ENCODE measurements at places on chromosomes 16 and 17.

GRCh38 chr16:85420501-85421337, 192.4 kb upstream of the GSE1 start:
- H3K27ac ChIP-seq: no peak overlapping the region
- H3K4me1 ChIP-seq: peaks cover 10% of the 10 kb centered on the region
- no peaks in the 10 kb centered on the region for H3K36me3 ChIP-seq
- peak; percentile 63 for DNase-seq
- H3K27me3 ChIP-seq: no peaks in the 10 kb centered on the region

DNA sequence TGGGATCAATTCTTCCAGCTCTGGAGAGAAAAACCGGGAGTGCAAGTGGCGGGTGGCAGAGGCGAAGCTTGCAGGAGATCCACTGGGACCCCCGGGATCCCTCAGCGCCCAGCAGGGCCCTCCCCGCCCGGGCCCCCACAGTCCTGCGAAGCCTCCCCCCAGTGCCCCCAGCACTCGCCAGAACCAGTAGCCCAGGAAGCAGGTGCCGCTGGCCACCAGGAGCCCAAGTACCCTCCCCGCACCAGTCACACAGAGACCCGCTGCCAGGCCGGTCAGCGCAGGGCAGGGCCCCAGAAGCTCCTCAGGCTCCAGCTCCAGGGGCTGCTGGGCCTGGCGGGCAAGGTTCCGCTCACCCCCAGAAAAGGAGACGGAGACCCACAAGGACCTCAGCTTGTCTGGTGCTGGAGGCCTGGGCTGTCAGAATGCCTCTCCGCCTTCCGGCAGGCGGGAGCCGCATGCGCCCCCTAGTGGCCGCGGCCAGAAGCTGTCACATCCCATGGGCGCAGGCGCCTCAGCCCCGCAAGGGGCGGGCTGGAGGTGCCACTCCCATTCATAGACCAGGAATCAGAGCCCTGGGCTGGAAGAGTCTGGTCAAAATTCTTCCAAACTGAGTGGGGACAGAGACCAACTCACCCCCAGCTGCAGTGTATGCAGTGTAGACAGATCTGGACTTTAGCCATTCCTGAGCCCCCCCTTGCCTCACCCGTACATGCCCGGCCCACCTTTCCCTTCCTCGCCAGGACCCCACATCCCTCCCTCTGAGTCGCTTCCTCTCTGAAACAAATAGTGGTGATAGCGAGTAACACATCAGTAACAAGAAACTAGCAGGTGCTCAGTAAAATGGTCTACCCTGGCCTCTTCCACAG, 1002.3 kb downstream of the KCNJ18 start:
- no peaks in the 10 kb centered on the region for H3K27me3 ChIP-seq
- no peaks in the 10 kb centered on the region for H3K4me1 ChIP-seq
- no peak overlapping the region for H3K27ac ChIP-seq
- no peak for DNase-seq

DNA sequence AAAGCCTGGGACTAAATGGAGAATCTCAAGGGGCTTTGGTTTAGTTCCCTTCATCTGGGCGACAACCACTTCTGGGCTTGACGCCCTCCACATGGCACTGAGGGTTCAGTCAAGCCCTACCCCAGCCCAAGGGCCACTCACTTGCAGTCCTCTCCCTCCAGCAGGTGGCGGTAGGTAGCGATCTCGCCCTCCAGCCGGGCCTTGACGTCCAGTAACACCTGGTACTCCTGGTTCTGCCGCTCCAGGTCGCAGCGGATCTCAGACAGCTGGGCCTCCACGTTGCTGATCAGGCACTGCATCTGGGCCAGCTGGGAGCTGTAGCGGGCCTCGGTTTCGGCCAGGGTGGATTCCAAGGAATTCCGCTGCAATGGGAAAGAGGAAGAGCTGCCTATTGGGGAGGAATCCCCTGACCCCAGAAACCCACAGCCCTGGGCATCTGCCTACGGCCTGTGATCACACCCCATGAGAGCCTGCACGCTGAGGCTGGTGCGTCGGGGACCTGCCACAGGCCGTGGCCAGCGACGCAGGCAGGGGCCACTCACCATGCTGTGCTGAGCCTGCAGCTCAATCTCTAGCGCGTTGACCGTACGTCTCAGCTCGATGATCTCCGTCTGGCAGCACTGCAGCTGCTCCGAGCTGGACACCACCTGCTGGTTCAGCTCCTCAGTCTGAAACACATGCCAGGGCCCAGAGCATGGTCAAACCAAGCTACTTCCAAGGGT, 2.7 kb downstream of the KRT36 start:
- H3K36me3 ChIP-seq: no peaks in the 10 kb centered on the region
- H3K27me3 ChIP-seq: no peaks in the 10 kb centered on the region
- peak; percentile 58 for DNase-seq
- peaks cover 5% of the 10 kb centered on the region for H3K4me1 ChIP-seq

GRCh38 chr16:68408967-68409366, 39.3 kb downstream of the SMPD3 start:
- no peak overlapping the region for H3K4me3 ChIP-seq
- no peak for DNase-seq
- H3K36me3 ChIP-seq: no peaks in the 10 kb centered on the region
- no peaks in the 10 kb centered on the region for H3K27me3 ChIP-seq

DNA sequence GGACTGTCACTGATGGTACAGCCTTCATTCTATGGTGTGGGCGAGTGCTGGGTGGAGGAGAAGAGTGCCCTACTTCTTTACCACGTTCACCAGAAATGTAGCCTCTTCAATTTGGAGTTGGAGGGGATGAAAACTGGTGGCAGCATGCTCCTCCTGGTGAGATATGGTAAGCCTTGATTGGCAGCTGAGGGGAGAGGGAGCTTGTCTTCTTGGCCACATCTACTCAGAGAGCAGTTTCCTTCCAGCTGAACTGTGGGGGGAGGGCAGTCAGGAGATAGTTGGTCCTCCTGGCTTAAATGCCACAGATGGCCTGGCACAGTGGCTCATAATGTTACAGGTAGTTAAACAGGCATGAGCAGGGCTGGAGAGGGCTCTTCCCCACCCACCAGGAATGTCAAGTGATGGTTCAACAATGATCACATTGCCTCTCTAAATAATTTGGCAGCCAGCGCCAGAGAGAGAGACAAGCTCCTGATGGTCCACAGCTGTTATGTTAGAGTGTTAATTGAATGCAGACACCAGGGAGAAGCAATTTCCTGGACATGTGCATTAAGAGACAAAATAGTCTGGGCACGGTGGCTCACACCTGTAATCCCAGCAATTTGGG, 9.0 kb upstream of the MAPK3 start:
- no peaks in the 10 kb centered on the region for H3K36me3 ChIP-seq
- no peak for DNase-seq
- no peaks in the 10 kb centered on the region for H3K27me3 ChIP-seq
- H3K27ac ChIP-seq: no peak overlapping the region

DNA sequence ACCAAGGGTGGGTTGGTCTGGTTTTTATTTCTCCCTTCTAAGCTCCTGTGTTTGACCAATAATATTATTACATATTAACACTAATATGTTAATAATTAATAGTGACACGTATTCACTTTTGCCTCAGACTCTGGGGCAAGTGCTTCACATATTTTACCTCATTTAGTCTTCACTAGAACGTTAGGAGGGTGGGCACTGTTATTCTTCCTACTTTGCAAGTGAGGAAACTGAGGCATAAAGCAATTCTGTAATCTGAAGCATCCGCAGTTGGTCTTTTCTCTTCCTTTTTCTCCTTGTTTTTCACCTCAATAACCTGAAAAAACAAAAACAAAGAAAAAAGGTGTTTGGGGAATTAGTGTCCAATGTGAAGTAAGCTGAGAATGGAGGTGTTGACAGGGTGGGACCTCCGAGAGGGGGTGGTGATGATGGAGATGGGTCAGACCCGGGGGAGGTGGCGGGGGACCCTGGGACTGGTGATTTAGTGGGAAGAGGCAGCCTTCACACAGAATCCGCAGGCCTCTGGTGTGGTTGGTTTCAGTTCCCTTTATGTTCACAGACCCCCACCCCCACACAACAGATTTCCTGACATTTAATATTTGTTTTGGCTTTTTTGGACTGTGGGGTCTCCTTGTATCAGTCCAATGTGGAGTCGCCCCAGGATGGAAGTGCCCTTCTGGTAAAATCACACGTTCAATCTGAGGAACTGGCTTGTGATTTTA, 3.7 kb downstream of the CDH1 start:
- no peak for DNase-seq
- no peaks in the 10 kb centered on the region for H3K36me3 ChIP-seq
- H3K4me1 ChIP-seq: no peaks in the 10 kb centered on the region
- H3K4me3 ChIP-seq: no peak overlapping the region

DNA sequence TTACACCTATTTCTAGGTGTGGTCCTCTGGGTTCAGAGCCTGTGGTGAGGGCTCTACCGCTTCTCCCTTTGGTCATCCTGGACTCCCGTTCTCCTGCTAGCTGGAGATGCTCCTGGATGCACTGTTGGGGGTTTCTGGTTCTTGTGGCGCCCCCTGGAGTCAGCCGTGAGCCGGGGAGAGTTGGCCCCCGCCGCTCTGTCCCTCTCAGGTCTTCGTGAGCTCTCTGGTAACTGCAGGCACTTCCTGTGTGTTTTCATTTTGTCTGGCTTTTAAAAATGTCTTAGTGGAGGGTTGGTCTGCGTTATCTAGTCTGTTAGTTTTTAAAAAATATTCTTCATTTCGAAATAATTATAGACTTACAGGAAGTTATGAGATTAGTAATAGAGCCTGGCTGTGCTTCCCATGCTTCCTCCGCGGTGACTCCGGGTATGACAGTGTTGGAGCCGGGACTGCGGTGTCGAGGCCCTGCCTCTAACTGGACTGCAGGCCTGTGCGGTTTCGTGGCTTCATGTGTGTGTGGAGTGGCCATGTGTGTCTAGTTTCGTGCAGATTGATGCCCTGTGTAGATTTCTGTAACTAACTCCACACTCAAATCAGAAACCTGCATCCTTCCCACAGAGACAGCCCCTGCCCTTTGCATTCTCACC, 78.0 kb upstream of the ZNF750 start:
- DNase-seq: no peak
- H3K27ac ChIP-seq: no peak overlapping the region
- H3K36me3 ChIP-seq: no peaks in the 10 kb centered on the region
- H3K4me1 ChIP-seq: no peaks in the 10 kb centered on the region

DNA sequence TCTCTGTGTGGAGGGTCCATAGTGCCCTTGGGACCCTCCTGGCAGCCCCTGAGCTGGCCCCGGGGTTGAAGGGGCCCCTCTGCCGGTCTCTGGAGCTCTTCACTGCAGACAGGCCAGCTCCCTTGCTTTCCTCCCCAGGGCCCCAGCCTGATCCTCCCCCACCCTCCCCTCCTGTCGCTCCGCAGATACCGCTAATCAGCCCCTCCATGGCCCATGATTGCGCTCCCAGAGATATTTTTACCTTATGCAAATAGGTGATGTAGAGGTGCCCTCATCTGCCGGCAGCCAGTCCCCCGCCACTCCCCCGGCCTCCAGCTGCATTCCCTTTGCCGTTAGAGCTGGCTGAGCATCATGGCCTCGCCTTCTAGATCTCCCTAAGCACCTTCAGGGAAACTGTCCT, 9.2 kb downstream of the MMP15 start:
- H3K36me3 ChIP-seq: no peaks in the 10 kb centered on the region
- DNase-seq: no peak
- H3K4me1 ChIP-seq: no peaks in the 10 kb centered on the region
- no peak overlapping the region for H3K4me3 ChIP-seq
- no peaks in the 10 kb centered on the region for H3K27me3 ChIP-seq

- H3K4me3 ChIP-seq: no peak overlapping the region
- DNase-seq: no peak
- no peaks in the 10 kb centered on the region for H3K27me3 ChIP-seq
- no peak overlapping the region for H3K27ac ChIP-seq
- H3K36me3 ChIP-seq: peaks cover 29% of the 10 kb centered on the region
These were observed 23.3 kb downstream of the ELAC2 start for GRCh38 chr17:12994341-12995074.

DNA sequence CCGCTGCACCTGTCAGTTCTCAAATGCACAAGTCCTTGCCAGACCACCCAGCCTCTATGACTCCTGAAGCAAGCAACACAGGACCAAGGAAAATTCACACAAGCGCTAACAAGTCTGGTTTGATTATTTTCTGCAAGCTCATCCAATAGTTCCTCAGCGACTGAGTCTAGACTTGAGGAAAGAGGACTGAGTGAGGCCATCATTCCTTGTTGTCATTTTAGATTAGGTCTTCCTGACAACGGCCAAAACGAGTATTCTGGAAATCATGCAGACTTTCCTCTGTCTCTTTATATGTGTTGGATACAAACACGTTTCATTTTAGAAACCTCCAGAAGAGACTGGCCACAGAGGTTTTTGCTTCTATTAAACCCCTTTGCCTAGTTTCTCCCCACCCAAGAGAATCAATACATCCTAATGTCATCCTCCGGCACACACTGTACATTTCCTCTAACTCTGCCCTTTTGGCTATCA, 561 bp downstream of the CCDC47 start:
- H3K4me3 ChIP-seq: peak overlapping the region; percentile 70
- no peaks in the 10 kb centered on the region for H3K27me3 ChIP-seq
- peaks cover 12% of the 10 kb centered on the region for H3K36me3 ChIP-seq
- peak overlapping the region; percentile 100 for H3K27ac ChIP-seq
- no peak for DNase-seq

DNA sequence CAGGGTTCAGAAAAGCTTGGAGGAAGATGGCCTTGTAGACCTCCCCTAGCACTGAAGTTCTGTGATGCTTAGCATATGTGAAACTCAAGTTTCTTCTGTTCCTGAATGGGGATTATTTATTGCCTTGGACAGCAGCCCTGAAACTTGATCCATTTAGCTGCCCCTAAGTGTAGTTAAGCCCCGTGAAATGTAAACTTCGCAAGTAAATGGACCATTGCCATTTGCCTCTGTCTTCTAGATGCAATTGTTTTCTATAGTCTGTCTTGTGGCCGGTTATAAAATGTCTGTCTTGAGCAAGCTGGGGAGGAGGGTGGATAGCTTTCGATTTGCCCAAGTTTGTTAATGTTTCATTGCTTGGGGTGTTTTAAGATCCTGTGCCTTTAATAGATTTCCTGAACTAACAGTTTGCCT, 261.8 kb downstream of the CDH13 start:
- H3K4me1 ChIP-seq: no peaks in the 10 kb centered on the region
- no peak for DNase-seq
- H3K4me3 ChIP-seq: no peak overlapping the region
- no peaks in the 10 kb centered on the region for H3K36me3 ChIP-seq
- H3K27me3 ChIP-seq: no peaks in the 10 kb centered on the region

- H3K4me1 ChIP-seq: peaks cover 44% of the 10 kb centered on the region
- H3K36me3 ChIP-seq: no peaks in the 10 kb centered on the region
- no peaks in the 10 kb centered on the region for H3K27me3 ChIP-seq
- H3K4me3 ChIP-seq: peak overlapping the region; percentile 11
- H3K27ac ChIP-seq: peak overlapping the region; percentile 43
These were observed 17.7 kb downstream of the KSR1 start for GRCh38 chr17:27473748-27474609.

GRCh38 chr16:23523321-23523720, 13.0 kb upstream of the GGA2 start:
- no peak for DNase-seq
- H3K4me3 ChIP-seq: no peak overlapping the region
- H3K4me1 ChIP-seq: no peaks in the 10 kb centered on the region
- no peaks in the 10 kb centered on the region for H3K27me3 ChIP-seq
- no peak overlapping the region for H3K27ac ChIP-seq

- H3K36me3 ChIP-seq: peaks cover 11% of the 10 kb centered on the region
- H3K27ac ChIP-seq: no peak overlapping the region
- no peaks in the 10 kb centered on the region for H3K4me1 ChIP-seq
- no peak overlapping the region for H3K4me3 ChIP-seq
- no peak for DNase-seq
These were observed 28.2 kb upstream of the KPNB1 start for GRCh38 chr17:47621293-47622179.

GRCh38 chr16:73313950-73314349, 266.0 kb upstream of the ZFHX3 start:
- H3K36me3 ChIP-seq: no peaks in the 10 kb centered on the region
- no peaks in the 10 kb centered on the region for H3K27me3 ChIP-seq
- H3K4me1 ChIP-seq: no peaks in the 10 kb centered on the region
- H3K4me3 ChIP-seq: no peak overlapping the region
- no peak overlapping the region for H3K27ac ChIP-seq
- no peak for DNase-seq
